ENCODE measurements at places on chromosomes 3 and 15.

DNA sequence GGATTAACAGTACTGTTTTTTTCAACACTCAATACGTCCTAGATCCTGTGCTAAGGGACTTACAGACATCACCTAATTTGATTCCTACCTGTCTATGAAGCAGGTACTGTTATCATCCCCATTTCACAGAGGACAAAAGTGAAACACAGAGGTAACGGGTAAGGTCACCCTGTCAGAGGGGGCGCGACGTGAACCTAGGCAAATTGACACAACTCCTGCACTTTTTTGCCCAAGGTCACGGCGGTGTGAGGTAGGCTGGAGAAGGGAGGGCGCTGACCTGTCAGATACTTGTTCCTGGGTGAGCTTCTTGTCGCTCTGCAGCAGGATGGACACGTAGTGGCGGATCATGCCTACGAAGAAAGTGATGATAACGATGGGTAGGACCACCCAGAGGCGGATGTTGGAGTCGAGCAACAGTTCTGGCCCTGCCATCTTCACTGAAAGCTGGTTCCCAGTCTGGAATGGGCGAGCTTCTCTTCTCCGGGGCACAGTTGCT, 363 bp downstream of the EMC3 start:
- DNase-seq = no peak

GRCh38 chr15:90035095-90035839, 34.1 kb downstream of the ZNF710 start:
- DNase-seq = no peak

GRCh38 chr3:128359846-128360642, 106.6 kb downstream of the DNAJB8 start:
- DNase-seq = no peak

DNA sequence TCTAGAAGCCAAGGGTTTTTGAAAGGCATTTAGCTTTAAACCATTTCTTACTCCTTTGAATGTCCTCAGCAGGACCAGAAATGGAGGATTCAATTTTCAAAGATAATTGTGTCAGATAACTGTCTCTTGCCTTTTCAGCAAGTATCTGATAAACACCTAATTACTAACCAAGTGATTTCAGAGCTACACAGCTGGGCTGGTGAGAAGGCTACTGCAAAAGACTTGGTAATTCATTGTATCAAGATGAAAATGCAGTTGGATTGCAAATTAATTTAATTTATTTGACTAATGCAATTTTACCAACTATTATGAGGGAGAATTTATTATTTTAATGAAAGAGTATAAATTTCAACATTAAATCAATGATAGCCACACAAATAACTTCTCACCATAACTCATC, 165.4 kb downstream of the ROBO1 start:
- DNase-seq = no peak

- no peak for DNase-seq
These were observed 14.3 kb downstream of the DYNC1LI1 start for GRCh38 chr3:32556332-32556731.
